ENCODE measurements at places on chromosomes 7 and 10. TPM values are rescaled to one million over a fixed set of nuclear protein-coding genes. Genes with fewer than 3 reads are reported as not detected.

KCTD7 gene
- 32.2 TPM for total RNA-seq

- H3K36me3 ChIP-seq, result no peaks in the 10 kb centered on the region
- H3K4me1 ChIP-seq, result no peaks in the 10 kb centered on the region
Observed at GRCh38 chr7:95101422-95101821, 194.0 kb downstream of the PPP1R9A start.

- no peak overlapping the region for H3K27ac ChIP-seq
- H3K4me3 ChIP-seq, result no peak overlapping the region
- H3K27me3 ChIP-seq, result peaks cover 52% of the 10 kb centered on the region
- H3K4me1 ChIP-seq, result no peaks in the 10 kb centered on the region
- DNase-seq, result no peak
Observed at GRCh38 chr10:129853562-129853903, 110.5 kb downstream of the EBF3 start.

DNA sequence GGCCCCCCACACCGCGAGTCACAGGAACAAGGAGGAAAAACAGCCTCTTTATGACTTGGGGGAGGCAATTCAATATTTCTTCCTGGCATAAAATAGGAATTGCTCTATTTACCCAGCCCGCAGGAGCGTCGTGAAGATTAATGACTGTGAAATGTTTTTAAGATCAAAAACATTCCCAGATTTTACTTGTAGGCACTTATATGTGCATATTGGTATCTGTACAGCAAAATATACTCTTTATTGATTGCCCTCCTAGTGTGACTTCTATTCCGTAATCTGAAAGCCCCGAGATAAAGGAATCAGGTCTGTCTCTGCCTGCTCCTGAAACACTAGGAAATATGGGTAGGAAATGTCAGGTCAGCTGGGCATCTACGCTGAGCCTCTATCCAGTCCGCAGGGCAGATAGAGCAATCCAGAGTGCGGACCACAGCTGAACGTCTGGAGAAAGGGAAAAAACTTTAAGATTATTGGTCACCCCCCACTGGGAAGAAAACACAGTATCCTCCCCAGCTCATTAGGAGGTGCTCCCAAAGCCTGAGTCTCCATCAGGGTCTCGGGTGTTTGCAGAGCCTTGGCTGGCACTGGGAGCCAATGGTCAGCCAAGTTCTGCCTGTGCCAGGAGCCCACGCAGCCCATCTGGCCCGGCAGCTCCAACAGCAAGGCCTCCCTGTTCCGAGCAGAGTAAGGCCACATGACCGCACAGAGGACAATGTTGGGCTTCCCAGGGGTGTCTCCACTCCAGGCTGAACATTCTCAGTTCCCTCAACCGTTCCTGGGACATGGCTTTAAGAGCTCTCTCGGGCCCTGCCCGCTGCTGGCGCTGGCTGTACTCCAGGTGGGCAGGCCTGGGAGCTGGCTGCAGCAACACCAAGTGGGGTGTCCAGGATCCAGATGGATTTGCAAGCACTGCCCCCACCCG lies 7.7 kb downstream of the CTBP2 start:
- H3K36me3 ChIP-seq, result peaks cover 3% of the 10 kb centered on the region
- H3K27ac ChIP-seq, result no peak overlapping the region
- no peaks in the 10 kb centered on the region for H3K4me1 ChIP-seq

- no peaks in the 10 kb centered on the region for H3K27me3 ChIP-seq
- no peak for DNase-seq
- H3K4me3 ChIP-seq, result no peak overlapping the region
- H3K36me3 ChIP-seq, result peaks cover 2% of the 10 kb centered on the region
- peaks cover 10% of the 10 kb centered on the region for H3K4me1 ChIP-seq
- no peak overlapping the region for H3K27ac ChIP-seq
Observed at GRCh38 chr10:96073722-96074121, 30.3 kb downstream of the CCNJ start.

Measured in T-helper 17 cell (primary cell).